ENCODE measurements at places on chromosomes 3 and 15.

GRCh38 chr15:101211897-101212296 is 40.0 kb downstream of the CHSY1 start:
- no peak for DNase-seq

DNA sequence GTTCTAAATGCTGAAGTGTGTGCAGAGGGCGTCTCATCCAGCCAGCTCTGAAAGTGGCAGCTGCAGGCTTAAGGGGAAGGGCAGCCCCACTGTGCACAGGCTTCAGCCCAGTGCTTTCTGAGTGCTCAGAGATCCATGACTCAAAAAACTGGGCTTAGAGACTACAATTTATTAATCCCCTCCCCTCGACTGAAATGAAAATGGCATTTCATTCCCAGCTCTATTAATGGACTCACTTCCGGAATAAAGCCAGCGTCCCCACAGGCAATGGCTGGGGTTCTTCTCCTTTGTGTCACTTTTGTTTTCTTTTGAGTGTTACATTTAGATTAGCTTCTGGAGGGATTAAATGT is 55.5 kb upstream of the PLXNA1 start:
- no peak for DNase-seq

- no peak for DNase-seq
Measured at GRCh38 chr3:150978566-150979148, 6.1 kb upstream of the CLRN1 start.

GRCh38 chr15:79065706-79066376 is 24.7 kb downstream of the RASGRF1 start:
- DNase-seq: no peak

DNA sequence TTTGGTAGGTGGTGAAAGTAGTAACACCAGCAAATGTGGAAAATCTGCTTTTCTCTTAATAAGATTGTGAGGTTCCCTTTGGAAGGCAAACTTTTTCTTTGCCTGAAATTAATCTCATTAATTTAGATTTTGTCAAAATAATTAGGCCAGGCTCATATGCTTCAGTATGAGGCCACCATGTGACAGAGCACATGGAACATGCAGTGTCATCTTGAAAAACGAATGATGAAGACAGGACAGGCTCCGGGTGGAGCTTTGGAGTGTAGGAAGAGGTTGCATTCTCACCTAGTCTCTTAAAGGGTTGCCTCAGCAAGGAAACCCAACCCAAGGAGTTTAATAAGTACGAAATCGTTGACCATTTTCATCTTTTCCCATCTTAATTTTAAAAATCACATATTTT is 18.6 kb upstream of the LZTFL1 start:
- DNase-seq: no peak

- no peak for DNase-seq
Measured at GRCh38 chr15:44836094-44836493, 99.8 kb downstream of the TRIM69 start.

GRCh38 chr3:39934696-39935095 is 125.3 kb downstream of the MYRIP start:
- DNase-seq: no peak

Data from CD4-positive, alpha-beta T cell treated with Interleukin-15 for 4 hours (primary cell).